Esophagus squamous epithelium (tissue), 5 donors: ENCODE measurements at places on chromosomes 11 and 22.

DNA sequence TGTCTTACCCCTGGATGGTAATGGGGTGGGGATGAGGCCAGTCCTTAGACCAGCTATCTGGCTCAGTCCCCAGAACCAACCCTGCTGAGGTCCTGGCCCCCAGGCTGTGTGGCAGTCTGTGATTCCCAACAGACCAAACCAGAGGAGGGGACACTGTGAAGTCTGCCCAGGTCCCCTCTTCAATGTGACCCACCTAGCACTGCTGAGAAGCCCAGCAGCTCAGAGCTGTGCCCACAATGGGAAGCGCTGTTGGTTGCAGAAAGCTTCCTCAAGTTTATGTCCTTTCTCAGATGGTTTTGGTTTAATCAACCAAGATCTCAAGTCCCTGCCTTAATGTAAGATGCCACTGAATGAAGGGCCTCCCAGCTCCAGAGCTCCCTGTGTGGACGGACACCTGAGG, 114.7 kb upstream of the IGLL5 start:
- DNase-seq: no peak

DNA sequence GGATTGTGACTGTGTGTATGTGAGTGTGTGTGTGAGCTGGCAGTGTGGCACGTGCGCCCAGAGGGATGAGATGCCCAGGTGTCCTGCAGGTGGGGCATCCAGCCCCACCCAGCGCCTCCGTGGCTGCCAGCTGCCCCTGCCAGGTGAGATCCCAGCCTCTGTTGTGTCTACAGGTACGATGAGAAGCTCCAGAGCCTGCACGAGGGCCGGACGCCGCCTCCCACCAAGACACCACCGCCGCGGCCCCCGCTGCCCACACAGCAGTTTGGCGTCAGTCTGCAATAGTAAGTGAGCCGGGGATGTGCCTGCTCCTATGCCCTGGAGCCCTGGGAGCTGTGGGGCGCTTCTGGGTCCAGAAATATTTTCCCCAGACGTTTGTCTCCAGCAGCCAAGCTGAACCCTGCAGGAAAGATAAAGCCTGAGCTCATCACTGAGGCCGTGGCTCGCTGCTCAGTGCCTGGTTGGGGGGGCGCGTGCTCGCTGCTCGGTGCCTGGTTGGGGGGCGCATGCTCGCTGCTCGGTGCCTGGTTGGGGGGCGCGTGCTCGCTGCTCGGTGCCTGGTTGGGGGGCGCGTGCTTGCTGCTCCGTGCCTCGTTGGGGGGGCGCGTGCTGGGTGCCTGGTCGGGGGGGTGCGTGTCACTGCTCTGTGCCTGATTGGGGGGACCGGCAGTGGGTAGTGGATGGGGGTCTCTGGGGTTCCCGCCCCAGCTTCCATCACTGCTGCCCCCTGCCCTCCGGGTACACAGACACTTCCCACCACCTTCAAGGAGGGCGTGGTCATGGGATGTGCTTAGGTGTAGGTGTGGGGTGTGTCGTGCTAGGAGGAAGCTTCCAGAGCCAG, 73.2 kb downstream of the ARHGAP8 start:
- DNase-seq: no peak

DNA sequence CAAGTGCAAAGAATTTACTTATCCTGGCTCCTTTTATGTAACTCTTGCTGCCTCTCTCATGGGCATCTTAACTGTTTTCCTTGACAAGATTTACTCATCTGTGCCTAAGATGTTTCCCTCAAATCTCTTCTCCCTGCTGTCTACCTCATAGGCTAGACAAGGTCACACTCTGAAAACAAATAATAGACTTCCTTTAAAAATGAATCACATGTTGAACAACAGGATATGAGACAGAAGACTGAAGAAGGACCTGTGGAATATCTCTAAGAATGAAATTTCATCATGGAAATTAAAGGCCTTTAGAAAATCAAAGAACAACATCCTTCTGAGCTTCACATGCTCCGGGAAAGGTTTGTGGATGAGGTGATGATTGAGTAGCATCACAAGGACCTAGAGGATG, 6.0 kb upstream of the SCGB2A2 start:
- no peak for DNase-seq

- peak; percentile 44 for DNase-seq
Measured at GRCh38 chr22:24434471-24435322, 7.3 kb downstream of the ADORA2A start.

DNA sequence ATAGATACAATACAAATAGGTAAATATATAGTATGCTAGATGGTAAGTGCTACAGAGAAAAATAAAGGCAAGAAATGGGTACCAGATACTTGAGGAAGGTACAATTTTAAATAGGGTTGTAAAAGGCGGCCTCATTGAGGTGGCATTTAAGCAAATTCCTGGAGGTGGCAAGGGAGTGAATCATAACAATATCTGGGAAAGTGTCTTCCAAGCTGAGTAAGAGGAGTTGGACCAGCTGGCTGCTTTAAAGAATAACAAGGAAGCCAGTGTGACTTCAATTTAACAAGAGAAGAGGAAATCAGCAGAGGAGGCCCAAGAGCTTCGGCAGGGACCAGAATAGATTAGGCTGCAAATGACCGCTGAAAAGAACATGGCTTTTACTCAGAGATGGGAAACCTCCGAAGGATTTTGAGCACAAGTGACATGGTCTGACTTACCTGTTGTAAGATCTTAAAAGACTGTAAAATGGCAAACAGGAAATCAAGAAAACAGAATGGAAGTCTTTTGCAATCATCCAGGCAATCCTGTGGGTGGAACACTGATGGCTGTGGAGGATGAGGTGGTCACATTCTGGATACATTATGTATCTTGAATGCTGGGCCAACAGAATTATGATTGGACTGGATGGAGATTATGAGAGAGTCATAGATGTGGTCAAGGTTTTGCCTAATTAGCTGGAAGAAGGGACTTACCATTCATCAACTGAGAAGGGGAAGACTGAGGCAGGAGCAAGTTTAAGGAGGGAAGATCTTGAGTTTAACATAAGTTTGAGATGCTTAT, 77.2 kb downstream of the RDX start:
- no peak for DNase-seq

GRCh38 chr11:123472236-123472935, 42.3 kb downstream of the GRAMD1B start:
- no peak for DNase-seq

DNA sequence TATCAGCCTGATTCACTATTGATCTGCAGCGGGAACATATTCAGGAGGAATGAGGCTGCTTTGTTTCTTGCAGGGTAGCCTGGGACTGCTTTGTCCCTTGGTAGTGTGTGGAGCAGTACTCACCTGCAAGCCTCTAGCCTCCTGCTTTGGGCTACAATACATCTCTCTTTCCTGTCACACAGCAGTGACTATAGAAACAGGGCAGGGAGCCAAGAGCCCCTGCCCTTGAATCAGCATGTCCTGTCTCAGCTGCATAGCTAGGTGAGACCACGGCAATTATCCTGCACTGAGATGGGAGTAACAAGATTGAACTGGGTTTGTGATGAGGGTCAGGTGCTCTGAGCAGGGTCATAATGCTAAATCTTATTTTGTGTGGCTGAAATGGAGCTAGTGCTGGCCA, 191.9 kb downstream of the NELL1 start:
- DNase-seq: no peak

DNA sequence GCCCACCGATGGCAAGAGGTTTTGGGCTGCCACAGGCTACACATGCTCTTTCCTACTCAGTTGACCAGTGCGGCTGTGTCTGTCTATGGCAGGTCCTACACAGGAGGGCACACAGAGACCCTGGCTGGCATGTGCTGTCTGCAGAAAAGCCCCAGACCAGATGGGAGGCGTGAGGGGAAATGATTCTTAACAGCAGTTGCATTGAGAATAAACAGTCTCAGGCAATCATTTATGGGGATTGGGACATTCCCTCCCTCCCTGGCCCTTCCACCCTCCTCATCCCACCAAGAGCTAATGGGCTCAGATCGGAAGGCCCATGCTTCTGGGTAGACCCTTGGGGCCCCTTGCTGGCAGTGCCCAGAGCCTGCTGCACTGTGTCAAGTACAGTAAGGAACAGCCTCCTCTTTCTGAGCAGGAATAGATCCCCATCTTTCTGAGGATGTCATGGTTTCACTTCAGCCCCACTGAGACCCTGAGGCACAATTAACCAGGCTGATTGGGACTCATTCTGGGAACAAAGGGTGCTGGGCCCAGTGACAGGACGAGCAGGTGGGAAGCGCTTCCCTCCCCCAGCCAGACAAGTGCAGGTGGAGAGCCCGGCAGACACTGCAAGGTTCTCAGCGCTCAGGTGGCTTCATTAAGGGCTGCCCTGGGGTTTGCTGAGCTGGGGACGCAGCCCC, 28.3 kb downstream of the TSPAN18 start:
- no peak for DNase-seq

GRCh38 chr11:87803748-87804147, 371.5 kb downstream of the RAB38 start:
- no peak for DNase-seq

DNA sequence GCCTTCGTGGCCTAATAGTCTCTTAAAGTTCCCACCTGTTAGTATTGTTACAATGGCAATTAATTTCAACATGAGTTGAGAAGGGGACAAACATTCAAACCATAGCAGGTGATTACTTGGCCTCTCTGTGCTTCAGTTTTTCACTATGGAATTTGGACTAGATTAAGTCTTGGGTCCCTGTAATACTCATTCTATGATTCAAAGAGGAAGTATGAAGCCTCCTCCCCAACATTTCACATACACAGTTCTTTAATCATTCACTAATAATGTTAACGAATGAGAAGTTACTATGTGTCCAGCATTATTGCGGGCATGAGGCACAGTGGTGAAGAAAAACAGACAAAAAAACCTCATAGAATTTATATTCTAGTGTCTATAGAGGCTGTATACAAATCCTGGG, 19.9 kb upstream of the USP47 start:
- no peak for DNase-seq

- no peak for DNase-seq
Measured at GRCh38 chr11:33325451-33325850, 68.3 kb downstream of the HIPK3 start.

DNA sequence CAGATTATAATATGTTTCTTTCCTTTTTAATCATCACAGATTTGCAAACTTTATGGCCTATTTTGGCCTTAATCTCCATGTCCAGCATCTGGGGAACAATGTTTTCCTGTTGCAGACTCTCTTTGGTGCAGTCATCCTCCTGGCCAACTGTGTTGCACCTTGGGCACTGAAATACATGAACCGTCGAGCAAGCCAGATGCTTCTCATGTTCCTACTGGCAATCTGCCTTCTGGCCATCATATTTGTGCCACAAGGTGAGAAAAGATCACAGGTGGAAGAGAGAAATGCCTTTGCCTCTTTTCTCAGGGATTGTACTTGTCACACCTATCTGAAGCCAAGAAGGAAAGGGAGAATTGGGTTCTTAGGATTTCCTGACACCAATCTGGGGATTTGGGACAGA, 36.9 kb downstream of the SLC22A9 start:
- no peak for DNase-seq

GRCh38 chr11:94895971-94896370, 77.4 kb downstream of the CWC15 start:
- no peak for DNase-seq

DNA sequence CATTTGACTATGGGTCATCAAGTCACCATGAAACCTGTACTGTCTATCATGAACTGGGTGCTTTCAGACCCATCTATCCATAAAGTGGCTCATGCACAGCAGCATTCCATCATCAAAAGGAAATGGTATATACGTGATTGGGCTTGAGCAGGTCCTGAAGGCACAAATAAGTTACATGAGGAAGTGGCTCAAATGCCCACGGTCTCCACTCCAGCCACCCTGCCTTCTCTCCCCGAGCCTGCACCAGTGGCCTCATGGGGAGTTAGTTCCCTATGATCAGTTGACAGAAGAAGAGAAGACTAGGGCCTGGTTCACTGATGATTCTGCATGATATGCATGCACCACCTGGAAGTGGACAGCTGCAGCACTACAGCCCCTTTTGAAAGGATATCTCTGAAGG, 312.5 kb downstream of the TENM4 start:
- no peak for DNase-seq

- DNase-seq: no peak
Measured at GRCh38 chr11:1307163-1307870, 2.1 kb downstream of the TOLLIP start.

DNA sequence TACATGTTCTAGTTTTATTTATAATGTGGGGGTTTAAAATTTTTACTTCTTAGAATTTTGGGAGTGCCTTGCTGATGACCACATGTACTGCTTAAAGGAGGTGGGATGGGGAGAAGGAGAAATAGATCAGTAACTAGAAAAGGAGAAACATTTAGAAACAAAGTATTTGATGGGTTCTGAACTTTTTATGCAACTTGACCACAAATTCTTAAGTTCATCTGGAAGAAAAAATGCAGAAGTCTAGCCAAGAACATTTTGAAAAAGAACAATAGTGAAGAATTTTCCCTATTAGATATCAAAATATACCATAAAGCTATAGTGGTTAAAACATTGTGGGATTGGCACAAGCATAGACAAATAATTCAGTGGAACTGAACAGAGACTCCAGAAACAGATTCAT, 73.3 kb upstream of the AMPD3 start:
- no peak for DNase-seq

- no peak for DNase-seq
Measured at GRCh38 chr22:32836280-32837123, 35.0 kb downstream of the TIMP3 start.

GRCh38 chr22:48089601-48090331, 1327.3 kb downstream of the TBC1D22A start:
- DNase-seq: no peak

DNA sequence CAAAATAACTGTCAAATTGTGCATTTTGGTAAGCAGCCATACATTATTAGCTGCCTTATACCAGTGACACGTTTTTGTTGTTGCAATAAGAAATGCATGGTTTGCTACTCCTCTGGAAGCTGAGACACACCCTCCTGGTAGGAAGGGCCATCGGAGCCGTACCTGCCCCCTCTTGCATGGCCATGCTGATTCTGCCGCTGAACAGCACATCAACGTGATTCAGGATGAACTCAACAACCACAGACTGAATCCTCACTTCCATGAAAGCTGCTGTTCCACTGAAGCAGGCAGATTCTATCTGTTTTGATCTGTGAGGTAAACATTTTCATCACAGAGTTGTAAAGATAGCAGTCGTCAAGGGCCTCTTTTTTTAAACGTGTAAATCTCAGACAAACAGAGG, 38.6 kb upstream of the TP53AIP1 start:
- no peak for DNase-seq

GRCh38 chr11:106463796-106464201, 386.3 kb downstream of the AASDHPPT start:
- no peak for DNase-seq

DNA sequence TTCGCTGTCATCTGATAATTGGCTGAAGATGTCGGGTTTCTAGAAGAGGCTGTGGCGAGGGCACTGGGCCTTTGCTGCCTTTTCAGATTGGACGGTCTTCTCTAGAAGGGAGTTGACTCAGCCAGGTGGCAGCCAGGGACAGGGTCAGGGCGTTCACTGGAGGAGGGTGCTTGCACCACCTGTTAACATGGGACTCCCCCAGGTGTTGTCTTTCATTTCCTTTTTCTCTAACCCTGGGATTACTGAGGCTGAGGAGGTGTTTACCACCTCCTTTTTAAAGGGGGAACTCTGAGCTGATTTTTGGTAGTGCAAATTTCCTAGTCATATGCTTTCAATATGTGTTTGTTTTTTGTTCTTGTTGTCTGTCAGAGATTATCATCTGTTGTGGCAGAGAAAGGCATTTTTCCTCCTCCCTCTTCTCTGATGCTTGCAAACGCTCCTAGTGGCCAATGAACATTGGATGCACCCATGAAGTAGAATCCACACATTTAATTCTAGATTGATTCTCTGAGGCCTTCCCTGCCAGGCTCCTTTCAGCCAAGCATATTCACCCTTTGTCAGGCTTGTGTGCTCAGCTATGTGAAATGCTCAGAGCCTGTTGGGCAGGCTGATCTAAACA, 54.1 kb downstream of the LDLRAD3 start:
- no peak for DNase-seq

- DNase-seq: no peak
Measured at GRCh38 chr11:120186774-120187591, 23.8 kb upstream of the OAF start.
